Brain pericyte (primary cell): ENCODE measurements at places on chromosomes 6 and 20.

DNA sequence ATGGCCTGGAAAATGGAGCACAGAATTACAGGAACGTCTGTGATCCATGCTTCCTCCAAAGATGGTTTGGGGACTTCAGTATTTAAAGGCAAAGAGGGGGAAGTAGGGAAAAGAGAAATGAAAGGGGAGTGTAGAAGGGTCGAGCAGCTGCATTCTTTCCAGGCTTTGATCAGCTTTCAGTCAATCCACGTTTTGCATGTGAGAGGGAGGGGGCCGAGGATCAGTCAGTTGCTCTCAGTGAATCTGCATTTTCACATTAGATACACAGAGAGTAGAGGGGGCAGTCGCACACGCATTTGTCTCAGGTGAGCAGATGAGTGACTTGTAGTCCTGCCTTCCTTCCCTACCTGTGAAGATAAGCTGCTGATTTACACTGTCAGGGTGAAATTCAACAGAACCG, 78.8 kb downstream of the FOXF2 start:
- DNase-seq = no peak

GRCh38 chr6:106794129-106794528, 164.8 kb downstream of the QRSL1 start:
- DNase-seq = no peak

GRCh38 chr6:27811451-27811772, 100.8 kb downstream of the OR2B2 start:
- DNase-seq = no peak

DNA sequence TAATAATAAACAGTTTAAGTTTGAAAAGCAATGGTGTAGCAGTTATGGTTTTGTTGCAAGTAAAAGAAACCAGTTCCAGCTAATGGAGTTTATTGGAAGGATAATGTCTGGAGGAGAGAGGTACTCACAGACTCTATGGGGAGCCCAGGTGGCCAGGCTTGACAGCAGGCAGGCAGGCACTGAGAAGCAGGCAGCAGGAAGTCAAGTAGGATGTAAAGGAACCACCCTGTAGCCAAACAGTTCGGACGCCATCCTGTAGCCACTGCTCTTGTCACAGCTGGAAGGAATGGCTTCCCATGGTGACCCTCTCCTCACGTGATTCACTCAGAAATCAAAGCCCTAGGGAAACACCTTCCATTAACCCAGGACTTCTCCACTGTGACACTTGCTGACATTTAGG, 96.7 kb upstream of the MC3R start:
- no peak for DNase-seq

GRCh38 chr20:52649727-52650126, 322.4 kb upstream of the TSHZ2 start:
- DNase-seq = no peak

GRCh38 chr20:33211817-33212424, 5.2 kb upstream of the BPIFA3 start:
- no peak for DNase-seq

- DNase-seq = no peak
Measured at GRCh38 chr20:56634307-56634706, 5.2 kb downstream of the TFAP2C start.

- DNase-seq = no peak
Measured at GRCh38 chr20:20084296-20084752, 32.0 kb downstream of the CFAP61 start.

DNA sequence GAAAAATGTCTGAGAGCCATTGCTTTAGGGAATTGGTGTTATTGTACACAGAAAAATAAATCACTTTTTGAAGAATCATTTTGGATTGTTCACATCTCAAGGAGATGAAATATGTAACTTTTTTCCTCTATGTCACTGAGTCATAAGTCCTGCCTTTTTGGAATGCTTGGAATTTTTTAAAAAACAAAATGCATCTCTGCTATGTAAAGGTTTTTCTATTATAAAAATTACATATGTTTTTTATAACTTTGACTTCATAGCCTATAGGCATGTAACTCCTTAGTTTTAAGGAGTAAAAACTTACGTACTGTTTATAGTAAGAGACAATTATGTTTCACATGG, 8.7 kb downstream of the RNF144B start:
- DNase-seq = no peak

DNA sequence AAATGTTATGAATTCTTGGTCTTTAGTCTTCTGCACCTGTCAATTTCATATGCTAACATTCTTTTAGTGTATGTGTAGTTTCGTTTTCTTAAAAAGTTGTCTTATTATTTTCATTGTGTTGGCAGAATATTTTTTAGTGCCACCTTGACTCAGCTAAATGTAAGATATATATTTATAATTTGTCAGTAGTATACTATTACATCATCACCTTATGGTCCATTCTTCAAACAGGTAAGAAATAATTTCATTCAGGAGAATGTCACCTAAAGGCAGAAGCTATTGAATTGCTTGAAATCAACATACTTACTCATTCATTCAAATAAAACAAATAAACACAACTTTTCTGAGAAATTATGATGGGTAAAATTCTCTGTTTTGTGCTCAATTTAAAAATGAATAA, 3.5 kb upstream of the STXBP5 start:
- no peak for DNase-seq

- peak; percentile 55 for DNase-seq
Measured at GRCh38 chr6:116511424-116512110, at the start of gene CALHM5. Gene CALHM5, plus strand, starts transcription at chr6:116511639. Its CDS starts 58 bp downstream, at chr6:116511697.

DNA sequence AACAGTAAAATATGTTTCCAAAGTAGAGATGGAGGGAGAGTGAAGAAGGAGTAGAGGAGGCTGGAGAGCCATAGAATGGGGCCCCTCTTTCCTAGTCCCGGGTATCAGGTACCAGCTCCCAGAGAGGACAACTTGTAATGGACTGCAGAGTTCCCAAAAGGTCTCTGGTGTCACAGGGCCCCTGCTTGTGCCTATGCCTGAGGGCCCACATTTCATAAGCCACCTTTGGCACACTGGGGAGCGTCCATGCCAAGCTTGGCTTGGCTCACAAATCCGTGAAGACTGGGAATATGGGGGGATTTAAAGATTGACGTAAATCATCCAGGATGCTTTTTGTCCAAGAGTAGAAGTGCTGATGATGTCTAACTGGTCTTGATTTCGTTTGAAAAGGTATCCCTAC, 16.4 kb upstream of the SLC22A3 start:
- DNase-seq = no peak

GRCh38 chr6:85677234-85677956, 34.7 kb upstream of the SYNCRIP start:
- DNase-seq = no peak

- DNase-seq = no peak
Measured at GRCh38 chr6:132072271-132072670, 121.1 kb upstream of the CCN2 start.

- no peak for DNase-seq
Measured at GRCh38 chr6:54655162-54655561, 191.4 kb upstream of the FAM83B start.

DNA sequence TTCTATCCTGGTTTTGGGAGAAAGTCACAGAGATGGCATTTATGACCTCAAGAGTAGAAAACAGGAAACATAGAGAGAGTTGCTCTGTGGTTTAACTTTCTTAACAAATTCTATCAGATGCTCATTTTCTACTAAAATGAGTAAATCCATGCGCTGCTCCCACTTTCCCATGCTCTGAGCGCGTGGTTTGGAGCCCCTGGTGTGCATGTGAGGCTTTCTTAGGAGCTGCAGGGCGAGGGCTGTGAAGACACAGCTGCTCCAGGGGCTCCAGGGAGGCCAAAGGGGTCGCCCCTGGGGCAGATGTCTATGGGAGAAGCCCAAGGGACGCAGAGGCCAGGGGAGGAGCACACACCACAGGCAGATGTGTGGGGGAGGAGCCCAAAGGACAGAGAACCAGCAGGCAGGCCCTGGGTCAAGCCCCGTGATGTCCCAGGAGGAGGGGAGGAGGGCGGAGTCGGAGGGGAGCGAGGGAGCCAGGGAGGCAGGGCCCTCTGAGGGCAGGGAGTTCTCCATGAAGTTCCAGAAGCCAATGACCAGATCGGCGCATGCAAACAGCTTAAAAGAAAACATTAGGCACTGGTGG, 122.9 kb downstream of the IRF4 start:
- DNase-seq = peak; percentile 30

DNA sequence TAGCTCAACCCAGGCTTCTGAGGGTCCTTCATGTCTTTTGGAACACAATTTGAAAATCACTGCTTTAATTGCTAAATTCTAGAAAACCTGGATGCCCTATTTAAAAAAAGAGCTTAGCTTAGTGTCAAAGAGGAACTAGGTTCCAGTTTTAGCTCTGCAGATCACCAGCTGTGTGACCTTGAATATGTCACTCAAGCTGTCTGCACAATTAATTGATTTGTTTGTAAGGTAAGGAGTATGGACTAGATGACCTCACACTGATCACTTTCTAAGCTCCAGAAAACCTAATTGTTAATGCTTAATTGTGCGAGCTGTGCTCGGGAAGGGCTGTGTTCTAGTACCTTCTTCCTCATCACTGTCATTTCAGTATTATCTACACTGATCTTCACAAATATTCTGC, 26.2 kb downstream of the UTRN start:
- DNase-seq = no peak

DNA sequence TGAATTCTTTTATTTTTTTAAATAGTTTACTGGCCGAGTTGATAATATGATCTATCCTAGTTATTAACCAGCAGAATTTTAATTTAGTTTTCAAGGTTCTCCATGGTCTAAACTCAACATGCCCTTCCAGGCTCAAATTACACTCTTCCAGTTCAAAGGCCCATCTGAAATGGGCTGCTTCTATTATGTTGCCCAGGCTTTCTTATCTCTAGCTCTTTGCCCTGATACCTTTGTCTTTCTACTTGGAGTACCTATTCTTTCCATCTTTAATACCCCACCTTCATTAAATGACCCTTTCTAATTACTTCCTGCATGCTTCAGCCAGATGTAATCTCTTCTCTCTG, 541.2 kb upstream of the FLRT3 start:
- DNase-seq = no peak

- peak; percentile 80 for DNase-seq
Measured at GRCh38 chr6:122789182-122790027, at the start of gene SMPDL3A. Gene SMPDL3A, plus strand, starts transcription at chr6:122789258. Its CDS starts 89 bp downstream, at chr6:122789347.

DNA sequence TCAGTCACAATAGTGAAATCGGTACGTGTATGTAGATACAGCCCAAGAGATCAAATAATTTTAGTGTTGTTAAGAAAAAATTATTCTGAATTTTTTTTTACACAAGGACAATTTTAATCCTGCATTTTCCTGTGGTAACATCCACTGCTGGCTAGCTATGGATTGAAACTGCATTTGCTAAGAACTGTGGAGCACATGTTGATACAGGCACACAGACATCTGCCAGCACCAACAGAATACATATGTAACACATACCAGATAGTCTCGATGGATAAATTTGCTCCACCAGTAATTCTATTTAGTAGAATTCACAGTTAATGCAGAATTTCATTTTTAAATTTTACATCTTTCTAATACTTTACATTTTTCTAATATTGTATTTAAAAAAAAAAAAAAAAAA, 2.2 kb downstream of the ASIP start:
- no peak for DNase-seq

DNA sequence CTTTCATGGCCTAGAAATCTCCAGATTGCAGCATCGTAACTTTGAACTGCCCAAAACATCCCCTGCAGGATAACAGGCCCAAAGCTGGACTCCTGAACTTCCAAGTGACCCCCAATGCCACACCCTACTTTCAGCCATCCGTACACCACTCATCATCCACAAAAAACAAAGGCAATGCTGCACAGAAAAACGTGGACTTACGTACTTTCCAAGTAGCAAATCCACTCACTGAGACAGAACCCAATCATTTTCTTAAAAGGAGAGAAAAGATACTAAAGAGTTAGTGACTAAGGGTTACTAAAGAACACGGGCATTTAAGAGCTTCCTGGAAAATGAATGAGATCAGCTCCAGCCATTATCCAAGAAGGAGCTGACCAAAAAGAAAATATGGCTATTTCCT, 211.0 kb downstream of the WDR27 start:
- DNase-seq = no peak

GRCh38 chr20:61801857-61802442, 263.7 kb downstream of the TAF4 start:
- no peak for DNase-seq
